Upper lobe of left lung (tissue), 6 donors: ENCODE measurements at places on chromosomes 3 and 15.
A peak's percentile ranks its signal among the peaks of the same experiment; 100 is the strongest.

- DNase-seq: no peak
Measured at GRCh38 chr3:109923431-109923830, 586.1 kb upstream of the DPPA4 start.

DNA sequence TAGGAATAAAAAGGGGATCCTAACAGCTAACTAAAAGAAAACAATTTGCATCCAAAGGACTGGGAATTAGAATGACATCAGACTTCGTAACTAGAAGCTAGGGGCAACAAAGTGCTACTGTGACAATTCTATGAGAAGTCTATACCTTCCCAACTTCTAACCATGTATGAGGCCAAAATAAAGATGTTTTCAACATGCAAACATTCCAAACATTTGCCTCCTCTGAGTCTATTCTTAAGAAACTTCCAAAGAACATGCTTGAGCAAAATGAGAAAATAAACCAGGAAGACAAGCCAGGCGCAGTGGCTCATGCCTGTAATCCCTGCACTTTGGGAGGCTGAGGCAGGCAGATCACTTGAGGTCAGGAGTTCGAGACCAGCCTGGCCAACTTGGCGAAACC lies 13.1 kb upstream of the RNF7 start:
- no peak for DNase-seq

DNA sequence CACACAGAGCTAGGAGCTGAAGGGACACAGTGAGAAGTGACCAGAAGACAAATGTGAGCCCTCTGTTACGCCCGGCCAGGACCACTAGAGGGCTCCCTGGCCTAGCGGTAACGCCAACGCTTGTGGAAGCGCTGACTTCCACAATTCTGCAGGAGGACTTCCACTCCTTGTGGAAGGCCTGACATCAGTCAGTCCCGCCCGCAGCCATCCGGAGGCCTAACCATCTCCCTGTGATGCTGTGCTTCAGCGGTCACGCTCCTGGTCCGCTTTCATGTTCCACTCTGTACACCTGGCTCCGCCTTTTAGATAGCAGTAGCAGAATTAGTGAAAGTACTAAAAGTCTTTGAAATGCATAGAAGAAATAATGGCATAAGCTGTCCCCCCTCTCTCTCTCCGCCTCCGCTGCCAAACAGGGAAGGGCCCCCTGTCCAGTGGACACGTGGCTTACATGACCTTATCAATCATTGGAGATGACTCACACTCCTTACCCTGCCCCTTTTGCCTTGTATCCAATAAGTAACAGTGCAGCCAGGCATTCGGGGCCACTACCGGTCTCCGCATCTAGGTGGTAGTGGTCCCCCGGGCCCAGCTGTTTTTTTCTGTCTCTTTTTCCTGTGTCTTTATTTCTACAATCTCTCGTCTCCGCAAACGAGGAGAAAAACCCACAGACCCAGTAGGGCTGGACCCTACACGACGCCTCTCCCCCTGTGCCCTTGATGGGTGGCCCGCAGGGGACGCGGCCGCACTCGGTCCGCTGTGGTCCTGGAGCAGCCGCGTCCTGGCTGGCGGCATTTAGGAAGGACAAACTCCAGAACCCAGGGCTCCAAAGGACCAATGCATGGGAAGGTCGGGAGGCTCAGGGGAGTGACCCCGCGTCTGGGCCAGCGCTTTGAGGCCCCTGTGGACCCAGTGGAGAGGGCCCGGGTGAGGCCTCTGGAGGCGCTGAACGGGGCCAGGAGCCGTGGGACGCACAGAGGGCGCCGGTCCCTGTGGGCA lies 27.0 kb upstream of the RPL32 start:
- peak; percentile 90 for DNase-seq

GRCh38 chr3:139780593-139780992 lies 102.8 kb upstream of the NMNAT3 start:
- DNase-seq: no peak

GRCh38 chr3:155335724-155336354 lies 42.4 kb upstream of the STRIT1 start:
- no peak for DNase-seq

DNA sequence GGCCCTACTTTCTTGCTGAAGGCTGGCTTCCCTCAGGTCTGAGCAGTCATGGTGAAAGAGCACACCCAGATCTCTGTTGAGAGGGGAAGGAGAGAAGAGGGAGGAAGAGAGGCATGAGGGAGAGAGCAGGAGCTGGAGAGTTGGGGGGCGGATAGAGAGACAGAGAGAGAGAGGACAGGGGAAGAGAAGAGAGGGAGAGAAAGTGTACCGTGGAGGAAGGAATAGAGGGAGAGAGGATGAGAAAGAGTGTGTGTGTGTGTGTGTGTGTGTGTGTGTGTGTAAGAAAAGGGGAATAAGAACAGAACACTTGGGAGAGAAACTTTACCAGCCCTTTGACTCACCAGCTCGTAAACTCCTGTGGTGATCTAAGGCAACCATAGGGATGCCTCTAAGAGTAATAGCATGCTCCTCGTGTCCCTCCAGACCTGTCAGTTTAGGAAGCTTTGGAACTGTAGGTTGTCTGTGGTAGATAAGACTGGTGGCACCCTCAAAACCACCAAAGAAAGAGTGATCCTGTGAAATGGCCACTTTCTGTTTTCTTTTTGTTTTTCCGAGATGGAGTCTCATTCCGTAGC lies 18.2 kb downstream of the ZNF592 start:
- DNase-seq: no peak

- no peak for DNase-seq
Measured at GRCh38 chr3:28853830-28854229, 427.0 kb upstream of the RBMS3 start.

GRCh38 chr3:152595975-152596821 lies 238.7 kb upstream of the P2RY1 start:
- DNase-seq: no peak

GRCh38 chr3:143237077-143237627 lies 117.6 kb downstream of the CHST2 start:
- no peak for DNase-seq

DNA sequence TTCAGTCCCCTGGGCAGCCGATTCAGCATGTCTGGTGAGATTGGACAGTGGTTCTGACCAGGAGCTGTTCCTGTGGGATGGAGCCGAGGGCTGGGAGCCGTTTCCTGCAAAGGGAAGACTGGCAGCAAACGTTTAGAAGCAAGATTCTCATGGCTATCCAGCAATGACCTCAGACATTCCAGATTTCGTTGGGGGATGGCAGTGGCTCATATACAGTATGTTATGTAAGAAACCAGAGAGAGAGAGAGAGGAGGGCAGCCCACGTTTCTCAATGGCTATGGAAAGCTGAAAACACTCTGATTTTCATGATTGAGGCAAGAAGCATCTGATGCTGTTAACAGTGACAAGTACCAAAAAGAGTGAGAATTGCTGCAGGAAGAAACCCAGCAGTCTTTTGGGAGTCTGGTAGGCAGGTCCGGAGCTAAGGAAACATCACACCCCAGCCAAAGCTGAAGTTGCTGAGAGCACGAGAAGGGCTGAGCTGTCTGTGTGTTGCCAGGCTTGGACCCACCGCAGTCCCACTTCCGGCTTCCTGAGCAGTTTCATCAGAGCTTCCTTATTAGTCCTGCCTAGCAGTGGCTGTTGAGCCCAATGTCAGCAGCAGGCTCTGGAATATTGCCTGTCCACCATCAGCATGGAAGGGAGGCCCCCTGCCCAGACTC lies 25.6 kb upstream of the VPS8 start:
- peak; percentile 73 for DNase-seq

GRCh38 chr3:128379367-128380160 lies 87.1 kb downstream of the DNAJB8 start:
- no peak for DNase-seq

DNA sequence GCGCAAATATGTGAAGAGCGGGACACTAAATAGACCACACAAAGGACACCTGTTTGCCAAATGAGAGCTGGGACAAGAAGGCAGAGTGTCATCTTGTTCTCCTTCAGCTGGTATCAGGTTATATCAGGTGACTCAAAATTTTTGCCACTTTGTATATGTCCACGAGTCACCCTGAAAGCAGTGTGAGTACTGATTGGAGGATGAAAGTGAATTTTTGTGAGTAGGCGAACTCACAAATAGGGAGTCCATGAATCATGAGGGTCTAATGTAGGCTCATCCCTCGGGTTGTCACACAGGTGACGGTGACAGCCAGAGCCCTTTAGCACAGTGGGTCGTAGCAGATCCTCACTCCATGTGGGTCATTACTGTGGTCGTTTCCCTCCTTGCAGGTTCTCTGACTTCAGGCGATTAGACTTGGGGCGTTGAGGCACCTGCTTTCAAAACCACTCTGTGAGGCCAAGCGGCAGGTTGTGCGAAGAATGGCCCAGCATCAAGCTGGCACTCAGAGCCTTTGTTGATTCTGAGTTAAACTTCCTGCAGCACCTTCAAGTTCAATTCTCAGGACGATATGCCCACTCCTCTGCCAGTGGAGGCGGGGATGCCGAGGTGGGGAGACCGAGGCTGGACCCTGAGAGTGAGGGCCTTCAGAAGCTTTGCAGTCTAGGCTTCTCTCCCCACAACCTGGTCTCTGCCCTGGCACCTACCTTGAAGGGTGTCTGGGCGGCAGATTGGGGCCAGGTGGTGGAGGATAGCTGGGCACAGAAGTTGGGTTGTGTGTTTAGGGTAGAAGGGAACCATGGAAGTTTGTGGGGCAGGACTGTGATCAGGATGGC lies 173.8 kb downstream of the SMAD6 start:
- no peak for DNase-seq

- peak; percentile 95 for DNase-seq
Measured at GRCh38 chr15:26628879-26629529, 143.9 kb downstream of the GABRB3 start.

- no peak for DNase-seq
Measured at GRCh38 chr3:26438325-26438940, 184.1 kb upstream of the LRRC3B start.

GRCh38 chr15:66839506-66840112 lies 137.6 kb downstream of the SMAD6 start:
- no peak for DNase-seq
